ENCODE measurements at places on chromosomes 12 and 14.

- DNase-seq = no peak
These were observed 1.5 kb downstream of the UBE2N start for GRCh38 chr12:93440043-93440835.

GRCh38 chr12:103495469-103496456 is at the start of gene C12orf42:
Gene C12orf42 (minus strand): TSS chr12:103495968. CDS start chr12:103478426, 17,542 bp downstream.
- peak; percentile 90 for DNase-seq

DNA sequence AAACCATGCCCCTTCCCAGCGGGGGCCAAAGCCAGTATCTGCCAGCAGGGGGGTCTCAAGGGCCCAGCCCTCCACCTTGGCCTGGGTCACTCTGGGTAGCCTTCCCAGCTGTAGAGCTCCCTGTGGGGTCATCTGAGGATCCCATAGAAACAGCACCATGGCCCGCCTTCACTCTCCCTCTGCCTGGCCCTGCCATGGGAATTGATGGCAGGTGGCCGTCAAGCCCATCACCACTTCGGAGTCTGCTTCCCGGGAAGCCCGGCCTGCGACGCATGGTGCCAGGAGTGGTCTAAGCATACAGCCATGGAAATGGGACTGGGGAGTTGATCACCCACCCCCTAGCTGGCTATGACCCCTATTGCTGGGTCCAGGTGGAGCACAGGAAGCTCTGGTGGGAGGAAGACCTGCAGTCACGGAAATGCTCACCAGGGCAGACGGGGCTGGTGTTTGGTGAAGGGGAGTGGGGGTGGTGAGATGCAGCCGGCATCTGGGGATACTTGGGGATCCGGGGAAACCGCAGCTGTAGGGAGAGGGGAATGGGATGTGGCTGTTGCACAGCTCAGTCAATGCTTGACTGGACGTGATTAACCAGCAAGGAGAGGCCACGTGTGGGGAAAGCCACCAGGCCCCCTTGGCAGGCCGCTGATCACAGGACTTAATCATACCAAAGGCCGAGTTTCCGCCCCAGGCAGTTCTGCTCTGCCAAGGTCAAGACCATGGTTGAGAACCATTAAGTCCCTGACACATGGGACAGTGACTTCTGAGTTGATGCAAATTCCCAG is 52.2 kb upstream of the DIO3 start:
- DNase-seq = no peak

DNA sequence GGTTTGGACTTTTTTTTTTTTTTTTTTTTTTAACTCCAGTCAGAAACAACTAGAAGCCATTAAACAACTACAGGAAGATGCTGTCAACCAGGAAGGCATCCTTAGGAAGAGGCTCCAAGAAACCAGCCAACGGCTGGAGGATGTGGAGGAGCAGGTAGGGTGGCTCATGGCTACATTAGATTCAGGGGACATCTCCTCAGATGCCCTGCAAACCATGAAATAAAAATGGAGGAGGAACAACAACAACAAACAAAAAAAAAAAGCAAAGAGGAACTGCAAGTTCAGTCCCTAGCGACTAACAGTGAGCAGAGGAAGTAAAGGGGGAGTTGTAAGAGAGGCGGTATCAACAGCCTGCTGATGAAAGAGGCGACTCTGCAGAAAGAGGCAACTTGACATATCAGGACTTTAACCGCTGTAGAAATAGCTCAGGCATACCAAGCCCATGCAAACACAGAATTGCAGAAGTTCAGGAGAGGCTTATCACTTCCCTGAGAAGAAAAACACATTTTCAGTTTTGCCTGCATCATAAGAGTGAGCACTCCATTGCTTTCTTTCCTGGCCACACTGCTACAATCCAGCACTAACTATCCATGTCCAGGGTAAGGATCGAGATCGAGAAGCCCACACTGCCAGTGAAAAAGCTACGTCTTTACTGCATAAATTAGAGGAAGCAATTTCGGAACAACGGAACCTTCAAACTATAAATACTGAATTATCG is 103.5 kb upstream of the BCAT1 start:
- no peak for DNase-seq

DNA sequence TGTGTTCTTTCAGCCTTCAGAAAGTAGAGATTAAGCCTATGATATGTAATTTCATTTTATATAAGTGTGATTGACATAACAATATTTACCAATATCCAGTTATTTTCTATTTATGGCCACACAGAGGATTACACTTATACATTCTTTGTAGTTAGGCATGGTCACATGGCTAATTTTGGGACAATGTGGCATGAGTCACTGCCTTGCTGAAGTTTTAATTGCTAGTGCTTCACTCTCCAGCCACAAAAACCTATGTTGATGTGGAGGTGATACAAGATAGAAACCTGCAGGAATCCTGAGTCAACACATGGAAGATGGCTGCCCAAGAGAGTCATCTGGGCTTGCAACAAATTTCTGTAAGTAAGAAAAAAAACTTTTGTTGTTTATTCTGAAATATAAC is 17.0 kb downstream of the CLEC14A start:
- DNase-seq = no peak

DNA sequence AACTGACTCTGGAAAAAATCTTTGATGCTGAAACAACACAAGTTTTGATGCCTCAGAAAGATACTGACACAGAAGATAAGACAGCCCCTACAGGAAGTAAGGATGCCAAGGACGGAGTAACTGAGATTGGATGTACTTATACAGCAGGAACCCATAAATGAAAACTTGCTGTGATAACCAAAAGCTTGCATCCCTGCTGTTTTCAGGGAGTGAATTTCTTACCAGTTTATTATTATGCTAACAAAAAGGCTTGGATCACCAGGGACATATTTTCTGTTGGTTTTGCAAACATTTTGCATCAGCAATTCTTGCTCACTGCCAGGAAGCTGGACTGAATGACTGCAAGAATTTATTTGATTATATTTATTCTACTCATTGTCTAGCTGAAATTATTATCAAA is 197.7 kb downstream of the NAV3 start:
- DNase-seq = no peak

All from NCI-H2171 (cell line).